T-cell (primary cell): ENCODE measurements at places on chromosomes 3 and 15. TPM values are rescaled to one million over a fixed set of nuclear protein-coding genes. Genes with fewer than 3 reads are reported as not detected.

GRCh38 chr3:118548434-118548833, 486.2 kb downstream of the IGSF11 start:
- H3K4me3 ChIP-seq = no peak overlapping the region
- no peak overlapping the region for H3K27ac ChIP-seq
- no peaks in the 10 kb centered on the region for H3K36me3 ChIP-seq
- no peaks in the 10 kb centered on the region for H3K4me1 ChIP-seq
- DNase-seq = no peak

- DNase-seq = no peak
- no peak overlapping the region for H3K4me3 ChIP-seq
- H3K27me3 ChIP-seq = peaks cover 9% of the 10 kb centered on the region
Measured at GRCh38 chr3:13081603-13082360, 8.6 kb upstream of the IQSEC1 start.

DNA sequence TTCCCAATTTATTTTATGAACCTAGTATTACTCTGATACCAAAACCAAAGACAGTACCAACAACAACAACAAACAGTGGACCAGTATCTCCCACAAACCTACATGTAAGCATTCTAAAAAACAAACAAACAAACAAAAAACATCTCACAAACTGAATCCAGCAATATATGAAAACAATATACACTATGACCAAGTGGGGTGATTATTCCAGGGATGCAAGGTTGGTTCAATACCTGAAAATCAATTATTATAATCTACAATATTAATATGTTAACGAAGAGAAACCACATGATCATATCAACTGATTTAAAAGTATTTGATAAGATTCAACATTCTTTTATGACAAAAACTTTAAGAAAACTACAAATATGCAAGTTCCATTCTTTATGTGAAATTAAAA, 391.3 kb downstream of the MAGI1 start:
- no peak overlapping the region for H3K4me3 ChIP-seq
- DNase-seq = no peak
- no peak overlapping the region for H3K27ac ChIP-seq
- no peaks in the 10 kb centered on the region for H3K4me1 ChIP-seq

GRCh38 chr3:11331101-11331500, 58.9 kb downstream of the ATG7 start:
- no peak overlapping the region for H3K4me3 ChIP-seq
- DNase-seq = no peak
- peaks cover 5% of the 10 kb centered on the region for H3K36me3 ChIP-seq
- no peaks in the 10 kb centered on the region for H3K4me1 ChIP-seq
- no peak overlapping the region for H3K27ac ChIP-seq

GRCh38 chr15:49686599-49686998, 65.8 kb downstream of the DTWD1 start:
- H3K27me3 ChIP-seq = no peaks in the 10 kb centered on the region
- H3K27ac ChIP-seq = no peak overlapping the region
- no peak for DNase-seq
- no peaks in the 10 kb centered on the region for H3K36me3 ChIP-seq
- no peak overlapping the region for H3K4me3 ChIP-seq
- H3K4me1 ChIP-seq = no peaks in the 10 kb centered on the region

The MYRIP gene
- total RNA-seq = not detected

The ANKUB1 gene
- total RNA-seq = not detected
